Stimulated activated CD4-positive, alpha-beta T cell treated with anti-CD3 and anti-CD28 coated beads, Interleukin-4, amount 100 ng/mL, for 48 hours (primary cell): ENCODE measurements at places on chromosomes 4 and X.

- DNase-seq = no peak
Measured at GRCh38 chr4:53004497-53005148, 142.5 kb downstream of the RASL11B start.

- no peak for DNase-seq
Measured at GRCh38 chr4:20629186-20630106, 70.8 kb upstream of the PACRGL start.

GRCh38 chr4:53711926-53712325 lies 120.6 kb upstream of the LNX1 start:
- no peak for DNase-seq

GRCh38 chrX:70664726-70665125 lies 220.1 kb downstream of the DLG3 start:
- no peak for DNase-seq

- no peak for DNase-seq
Measured at GRCh38 chrX:119145241-119145653, 17.6 kb upstream of the KIAA1210 start.

GRCh38 chr4:101865501-101866062 lies 75.1 kb downstream of the BANK1 start:
- no peak for DNase-seq

DNA sequence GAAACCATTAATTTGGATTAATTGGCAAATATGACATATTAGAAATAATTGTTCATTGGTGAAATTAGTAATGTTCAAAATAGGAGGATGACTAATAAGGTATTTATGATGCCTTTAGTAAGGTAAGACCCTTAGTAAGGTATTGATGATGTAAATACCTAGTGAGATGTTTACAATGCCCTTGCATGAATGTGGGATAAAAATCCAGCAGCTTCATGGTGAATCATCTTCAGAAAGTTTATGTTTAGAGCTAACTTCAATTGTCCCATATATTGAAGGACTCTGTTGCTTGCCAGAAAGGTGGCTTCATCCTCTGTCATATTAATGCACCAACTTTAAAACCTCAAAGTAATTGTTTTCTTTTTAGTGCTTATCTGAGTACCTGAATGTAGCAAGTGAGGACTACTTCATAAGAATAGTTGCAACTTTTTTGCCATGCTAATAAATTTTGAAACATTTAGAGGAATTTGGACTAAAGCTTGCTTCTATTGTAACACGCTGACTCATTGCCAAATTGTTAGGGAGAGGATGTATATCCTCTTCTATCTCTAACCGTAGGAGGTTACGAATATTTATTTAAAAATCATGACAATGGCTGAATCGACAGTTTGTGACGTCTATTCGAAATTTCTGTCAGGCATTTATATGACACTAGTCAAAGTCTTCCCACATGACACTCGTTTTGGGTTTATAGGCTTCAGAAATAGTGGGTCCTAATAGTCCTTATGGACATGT lies 174.1 kb upstream of the HS3ST1 start:
- no peak for DNase-seq

DNA sequence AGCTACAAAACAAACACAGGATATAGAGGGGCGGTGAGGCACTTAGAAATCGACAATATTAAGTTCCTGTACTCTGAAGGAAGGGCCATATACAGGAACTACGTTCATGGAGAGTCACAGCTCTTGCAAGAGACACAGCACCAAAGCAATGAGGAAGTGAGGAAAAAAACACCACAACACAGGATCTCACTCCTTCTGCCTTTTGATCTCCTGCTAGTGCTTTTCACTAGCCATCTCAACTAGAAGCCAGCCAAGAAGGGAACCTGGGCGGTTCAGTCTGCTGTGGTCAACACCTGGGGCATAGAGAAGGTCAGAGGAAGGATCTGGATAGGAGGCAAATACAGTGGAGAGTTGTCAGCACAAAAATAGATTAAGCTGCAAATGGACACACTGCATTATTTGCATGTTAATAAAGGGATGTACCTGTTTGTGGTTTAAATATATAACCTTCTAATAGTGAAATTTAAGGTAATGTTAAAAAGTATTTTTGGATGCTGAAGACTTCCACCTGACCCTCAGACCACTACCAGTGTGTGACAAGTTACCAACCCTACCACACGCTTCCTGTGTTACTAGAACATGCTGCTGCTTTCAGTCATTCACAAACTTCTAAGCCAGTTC lies 104.6 kb downstream of the DTHD1 start:
- DNase-seq = no peak

DNA sequence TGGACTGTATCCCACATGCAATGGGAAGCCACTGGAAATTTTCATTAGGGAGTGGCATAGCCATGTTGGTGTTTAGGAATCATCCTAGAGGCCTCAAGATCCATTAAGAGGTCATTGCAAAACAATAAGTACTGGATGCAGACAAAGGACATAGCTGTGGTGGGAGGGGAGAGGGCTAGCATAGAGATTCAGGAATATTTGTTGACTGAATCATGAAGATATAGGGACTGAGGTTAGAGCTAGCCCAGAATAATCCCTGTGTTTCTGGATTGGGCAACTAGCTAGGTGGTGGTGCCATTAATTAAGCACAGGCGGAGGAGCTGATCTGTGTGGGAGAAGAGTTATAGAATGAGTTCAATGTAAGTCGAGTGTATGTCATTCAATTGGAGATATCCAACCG lies 135.0 kb downstream of the RAB28 start:
- no peak for DNase-seq

- no peak for DNase-seq
Measured at GRCh38 chrX:1874899-1875298, 260.0 kb downstream of the ASMT start.

GRCh38 chr4:147853706-147854105 lies 121.8 kb downstream of the ARHGAP10 start:
- DNase-seq = no peak

DNA sequence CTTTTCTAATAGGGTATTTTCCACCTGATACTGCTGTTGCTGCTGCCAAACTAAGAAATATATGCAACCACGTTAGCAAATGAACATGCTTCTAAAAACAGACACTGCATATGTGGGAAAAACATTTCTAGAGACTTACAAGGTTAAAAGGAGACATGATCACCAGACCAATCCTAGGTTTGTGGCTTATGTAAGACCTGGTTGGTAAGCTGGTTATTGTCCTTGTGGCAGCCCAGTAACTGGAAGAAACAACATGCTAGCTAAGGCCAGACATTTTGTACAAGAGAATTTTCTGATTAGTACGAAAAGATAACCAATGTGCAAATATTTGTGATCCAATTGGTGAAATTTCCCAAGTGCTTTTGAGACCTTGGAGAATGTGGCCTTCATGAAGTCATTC lies 112.0 kb downstream of the AFF2 start:
- DNase-seq = no peak

GRCh38 chr4:140088323-140088967 lies 65.5 kb downstream of the MAML3 start:
- DNase-seq = no peak

- no peak for DNase-seq
Measured at GRCh38 chr4:183918696-183919095, 13.6 kb downstream of the STOX2 start.

- DNase-seq = no peak
Measured at GRCh38 chr4:98955229-98955628, 26.3 kb upstream of the EIF4E start.

GRCh38 chr4:70994387-70995099 lies 1.1 kb downstream of the DCK start:
- no peak for DNase-seq

DNA sequence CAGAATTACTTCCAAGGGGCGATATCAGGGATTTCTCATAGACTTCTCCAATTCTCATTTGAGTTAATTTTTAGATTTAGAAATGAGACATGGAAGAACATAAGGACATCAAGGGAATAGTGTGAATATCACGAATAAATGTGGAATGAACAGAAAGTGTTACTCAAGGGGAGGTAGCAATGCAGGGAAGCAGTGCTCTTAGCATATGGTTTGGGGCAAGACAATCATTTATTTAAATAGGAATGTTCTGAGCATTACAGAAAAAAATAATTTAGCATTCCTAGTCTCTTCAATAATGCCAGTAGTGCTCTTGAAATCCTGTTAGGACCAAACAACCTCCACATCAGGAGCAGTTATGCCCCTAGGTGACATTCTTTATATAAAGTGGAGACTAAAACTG lies 55.6 kb downstream of the TXK start:
- DNase-seq = no peak

GRCh38 chrX:130728208-130728607 lies 174.8 kb downstream of the ENOX2 start:
- no peak for DNase-seq

GRCh38 chrX:867966-868647 lies 237.5 kb downstream of the SHOX start:
- no peak for DNase-seq

GRCh38 chrX:154028502-154029184 lies 8.9 kb upstream of the IRAK1 start:
- no peak for DNase-seq

DNA sequence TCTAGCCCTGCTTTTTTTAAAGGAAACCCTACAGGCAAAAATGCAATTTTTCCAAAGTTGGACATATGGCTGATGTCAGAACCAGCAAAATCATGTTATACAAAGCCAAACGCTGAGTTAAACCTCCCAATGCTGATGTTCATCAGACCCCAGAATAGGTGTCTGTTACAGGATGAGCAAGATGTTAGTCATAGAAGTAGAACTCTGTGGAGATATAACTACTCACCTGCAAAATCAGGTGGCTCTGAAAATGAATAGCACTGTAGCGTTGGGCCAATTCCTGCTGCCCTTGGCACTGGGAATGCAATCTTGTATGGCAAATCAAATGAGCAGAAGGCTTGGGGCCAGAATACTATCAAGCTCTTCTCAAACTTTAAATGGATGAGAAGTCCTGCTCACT lies 634.1 kb downstream of the RPA4 start:
- no peak for DNase-seq

DNA sequence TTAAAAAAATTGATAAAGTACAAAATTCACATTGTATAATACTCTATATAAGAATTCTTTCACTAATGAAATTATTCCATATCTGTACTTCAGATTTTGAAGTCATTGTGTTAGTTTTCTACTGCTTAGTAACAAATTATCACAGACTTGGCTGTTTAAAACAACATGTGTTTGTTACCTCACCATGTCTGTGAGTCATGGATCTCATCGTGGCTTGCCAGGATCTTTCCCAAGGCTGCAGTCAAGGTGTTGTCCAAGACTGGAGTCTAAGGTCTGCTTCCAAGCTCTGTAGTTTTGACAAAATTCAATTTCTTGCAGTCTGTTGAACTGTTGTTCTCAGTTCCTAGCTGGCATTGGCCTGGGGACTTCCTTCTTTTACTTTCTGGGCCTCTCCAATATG lies 1286.9 kb downstream of the ADGRL3 start:
- no peak for DNase-seq
